Activated effector memory CD4-positive, alpha-beta T cell treated with anti-CD3 and anti-CD28 coated beads, Interleukin-2, amount 50 U/mL, for 16 hours (primary cell): ENCODE measurements at places on chromosomes 4 and X.

DNA sequence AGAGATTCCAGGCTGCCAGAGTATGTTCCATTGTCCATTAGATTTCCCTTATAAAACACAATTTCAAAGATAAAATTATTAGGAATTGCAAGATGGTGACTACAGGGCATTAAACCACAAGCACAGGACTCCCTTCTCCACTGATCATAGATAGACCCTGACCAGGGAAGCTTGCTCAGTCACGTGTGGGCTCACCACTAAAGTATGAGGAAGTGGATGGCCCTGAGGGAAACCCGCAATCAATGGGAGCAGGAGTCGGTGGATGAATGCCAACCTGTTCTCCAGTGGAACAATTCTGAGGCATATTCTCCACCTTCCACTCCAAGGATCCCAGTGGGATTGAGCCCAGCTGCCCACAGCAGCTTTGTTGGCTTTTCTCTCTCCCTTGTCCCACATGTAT is 515.7 kb downstream of the BCOR start:
- no peak for DNase-seq

- DNase-seq, result peak; percentile 76
Observed at GRCh38 chr4:76897536-76898384, at the start of gene SOWAHB. SOWAHB (minus strand) TSS chr4:76898144; CDS start chr4:76897849, 295 bp downstream.

- no peak for DNase-seq
Observed at GRCh38 chr4:3765271-3766035, 732 bp upstream of the ADRA2C start.

- no peak for DNase-seq
Observed at GRCh38 chr4:27214010-27214409, 353.4 kb downstream of the STIM2 start.

GRCh38 chrX:139538907-139539790 is 8.6 kb downstream of the F9 start:
- no peak for DNase-seq

- no peak for DNase-seq
Observed at GRCh38 chr4:3786196-3786869, 20.1 kb downstream of the ADRA2C start.

DNA sequence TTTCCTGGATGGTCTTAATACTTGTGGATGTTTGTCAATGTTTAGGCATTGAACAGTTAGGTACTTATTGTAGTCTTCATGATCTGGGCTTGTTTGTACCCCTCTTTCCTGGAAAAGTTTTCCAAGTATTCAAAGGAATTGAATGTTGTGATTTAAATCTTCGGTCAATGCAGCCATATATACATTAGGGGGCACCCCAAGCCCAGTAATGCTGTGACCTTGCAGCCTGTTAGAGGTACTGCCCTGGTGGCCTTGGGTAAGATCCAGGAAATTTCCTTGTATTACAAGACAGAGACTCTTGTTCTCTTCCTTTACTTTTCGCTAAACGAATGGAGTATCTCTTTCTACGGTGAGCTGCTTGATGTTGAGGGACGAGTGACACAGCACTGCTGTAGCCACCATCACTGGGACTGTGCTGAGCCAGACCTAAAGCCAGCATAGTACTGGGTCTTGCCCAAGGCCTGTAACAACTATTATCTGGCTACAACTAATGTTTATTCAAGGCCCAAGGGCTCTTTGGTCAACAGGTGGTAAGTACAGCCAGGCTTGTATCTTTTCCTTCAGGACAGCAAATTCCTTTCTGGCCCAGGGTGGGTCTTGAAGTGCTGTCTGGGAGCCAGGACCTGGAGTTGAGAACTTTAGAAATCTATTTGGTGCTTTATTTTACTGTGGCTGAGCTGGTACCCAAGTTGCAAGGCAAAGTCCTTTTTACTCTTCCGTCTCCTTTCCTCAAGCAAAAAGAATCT is 118.3 kb upstream of the ATOH1 start:
- no peak for DNase-seq

DNA sequence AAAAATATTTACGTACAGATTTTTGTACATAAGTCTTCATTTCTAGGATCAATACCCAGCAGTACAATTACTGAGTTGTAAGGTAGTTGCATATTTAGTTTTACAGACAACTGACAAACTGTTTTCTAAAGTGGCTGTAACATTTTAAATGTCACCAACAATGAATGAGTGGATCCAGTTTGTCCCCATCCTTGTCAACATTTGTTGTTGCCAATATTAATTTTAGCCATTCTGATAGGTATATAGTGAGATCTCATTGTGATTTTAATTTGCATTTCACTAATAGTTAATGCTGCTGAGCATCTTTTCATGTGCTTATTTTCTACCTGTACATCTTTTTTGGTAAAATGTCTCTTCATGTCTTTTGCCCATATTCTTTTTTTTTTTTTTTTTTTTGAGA is 30.9 kb upstream of the NOCT start:
- no peak for DNase-seq

DNA sequence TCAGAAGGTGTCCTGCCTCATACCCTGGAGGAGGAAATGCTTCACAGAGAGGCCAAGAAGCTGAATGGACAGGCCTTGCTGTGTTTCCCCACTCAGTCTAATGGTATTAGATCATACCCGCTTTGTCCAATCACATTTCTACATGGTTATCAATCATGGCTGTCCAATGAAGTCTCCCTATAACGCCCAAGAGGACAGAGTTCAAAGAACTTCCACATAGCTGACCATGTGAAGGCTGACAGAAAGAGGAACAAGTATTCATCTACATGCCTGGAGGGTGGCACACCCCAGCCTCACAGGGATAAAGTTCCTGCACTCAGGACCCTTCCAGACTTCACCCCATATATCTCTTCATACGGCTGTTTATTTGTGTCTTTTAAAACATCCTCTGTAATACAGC is 123.4 kb downstream of the MANBA start:
- DNase-seq, result no peak

DNA sequence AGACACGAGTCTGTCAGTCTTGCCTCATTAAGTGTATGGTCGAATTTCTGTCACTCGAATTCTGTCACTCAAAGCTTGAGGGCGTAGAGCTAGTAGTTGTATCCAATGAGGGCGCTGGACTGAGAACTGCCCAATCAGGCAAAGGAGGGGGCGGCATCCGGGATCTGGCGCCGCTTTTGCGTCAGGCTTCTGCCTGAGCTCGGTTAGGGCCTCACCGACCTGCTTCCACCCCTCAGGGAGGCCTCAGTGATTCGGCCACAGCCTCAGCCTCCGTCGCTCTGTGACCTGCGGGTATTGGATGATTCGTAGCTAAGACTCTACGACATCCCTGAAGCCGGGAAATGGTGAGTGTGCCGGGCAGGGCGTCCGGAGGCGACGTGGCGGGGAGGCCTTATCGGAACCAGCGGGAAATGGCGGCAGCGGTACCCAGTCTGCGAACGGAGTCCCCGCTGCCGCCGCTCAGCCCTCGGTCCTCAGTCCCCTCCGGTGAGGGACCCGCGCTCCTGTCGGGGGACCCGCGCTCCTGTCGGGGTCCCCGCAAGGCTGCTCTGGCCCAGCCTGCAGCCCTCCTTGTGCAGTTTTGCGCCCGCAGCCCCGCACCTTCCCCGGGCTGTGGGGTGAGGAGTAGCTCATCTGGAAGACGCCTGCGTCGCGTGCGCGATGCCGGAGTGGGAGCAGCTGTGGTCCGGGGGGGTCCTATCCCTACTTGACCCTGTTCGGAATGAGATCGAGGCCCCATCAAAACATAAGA is 88.3 kb downstream of the ZNF718 start:
- DNase-seq, result no peak
